Activated CD4-positive, alpha-beta T cell treated with anti-CD3 and anti-CD28 coated beads, Interleukin-2, Interleukin-4, amounts not matched to agents 100 ng/mL and 50 ng/mL, durations not matched to agents 16 hours and 8 hours (primary cell): ENCODE measurements at places on chromosomes 4 and X.
A peak's percentile ranks its signal among the peaks of the same experiment; 100 is the strongest.

DNA sequence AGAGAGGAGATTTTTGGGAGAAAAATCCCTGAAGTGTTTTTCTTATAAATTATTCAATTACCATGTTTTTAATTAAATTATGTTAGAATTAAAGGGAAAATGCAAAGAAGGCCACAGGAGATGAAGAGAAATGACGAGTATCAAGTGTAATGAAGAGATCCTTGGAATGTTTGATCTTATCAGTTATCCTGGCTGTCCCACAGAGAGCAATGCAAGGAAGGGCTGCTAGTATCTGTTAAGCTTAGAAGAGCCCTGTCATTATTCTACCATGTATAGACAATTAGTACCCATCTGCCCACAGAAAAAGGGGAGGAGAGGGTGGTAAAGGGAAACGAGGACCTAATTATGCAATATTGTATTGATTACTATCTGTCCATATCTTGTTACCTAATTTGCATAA lies 257.1 kb downstream of the BANK1 start:
- DNase-seq, result no peak

DNA sequence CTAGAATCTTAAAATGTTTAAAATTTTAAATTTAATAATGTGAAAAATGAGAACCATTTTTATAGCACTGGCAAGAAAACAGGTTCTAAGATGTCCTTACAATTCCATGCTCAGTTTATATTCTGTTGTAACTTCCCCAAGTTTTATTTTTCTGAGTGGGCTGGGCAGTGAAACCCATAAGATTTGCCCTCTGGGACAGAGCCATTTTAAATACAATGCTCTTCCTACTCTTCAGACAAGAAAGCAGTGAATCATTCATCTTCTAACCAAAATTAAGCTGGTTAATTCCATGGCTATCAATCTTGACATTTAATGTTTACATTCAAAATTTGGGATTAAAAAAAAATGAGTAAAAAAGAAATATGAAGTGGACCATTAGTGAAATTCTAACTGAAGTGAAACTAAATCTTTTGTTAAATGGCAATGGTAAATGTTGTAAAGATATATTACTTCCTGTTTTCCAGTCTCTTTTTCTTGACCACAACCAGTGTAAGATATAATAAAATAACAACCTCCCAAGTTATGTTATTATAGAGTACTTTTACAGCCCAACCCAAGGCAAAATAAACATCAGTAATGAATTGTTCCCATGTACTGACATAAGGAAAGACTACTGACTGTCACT lies 37.2 kb upstream of the PTPN13 start:
- DNase-seq, result no peak

GRCh38 chr4:61318431-61318830 lies 118.3 kb downstream of the ADGRL3 start:
- no peak for DNase-seq

DNA sequence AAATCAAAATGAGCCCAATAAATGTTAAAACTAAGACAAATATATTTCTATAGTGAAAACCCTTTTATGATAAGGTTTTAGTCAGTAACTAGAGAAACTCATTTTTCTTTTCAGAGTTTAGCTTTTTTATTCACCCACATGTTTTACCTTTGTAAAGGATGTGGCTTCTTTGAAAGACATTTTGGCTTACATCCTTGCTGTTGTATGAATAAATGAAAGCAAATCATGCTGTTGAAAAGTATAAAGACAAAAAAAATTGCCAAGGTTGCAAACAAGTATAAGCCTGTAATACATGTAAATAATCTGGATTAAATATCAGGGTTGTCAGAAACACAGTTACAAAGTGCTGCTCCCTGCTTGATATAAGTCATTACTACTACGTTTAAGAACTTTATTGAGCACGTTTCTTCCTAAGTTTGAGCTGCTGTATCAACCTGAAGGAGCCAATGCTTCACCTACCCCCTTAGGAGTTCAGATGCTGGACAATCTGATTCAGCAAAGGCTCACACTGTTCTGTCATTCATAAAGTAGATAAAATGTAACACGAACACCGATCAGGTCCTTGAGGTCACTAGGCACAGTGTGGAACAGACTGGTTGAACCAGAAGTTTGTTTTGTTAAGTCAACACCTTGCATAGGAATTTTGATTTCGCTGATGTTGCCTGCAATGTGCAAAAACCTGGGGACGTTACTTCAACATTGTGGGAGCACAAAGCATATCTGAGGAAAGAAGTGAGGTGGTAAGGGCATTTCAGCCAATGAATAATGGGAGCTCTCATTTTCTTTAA lies 321.2 kb upstream of the BMP3 start:
- no peak for DNase-seq

DNA sequence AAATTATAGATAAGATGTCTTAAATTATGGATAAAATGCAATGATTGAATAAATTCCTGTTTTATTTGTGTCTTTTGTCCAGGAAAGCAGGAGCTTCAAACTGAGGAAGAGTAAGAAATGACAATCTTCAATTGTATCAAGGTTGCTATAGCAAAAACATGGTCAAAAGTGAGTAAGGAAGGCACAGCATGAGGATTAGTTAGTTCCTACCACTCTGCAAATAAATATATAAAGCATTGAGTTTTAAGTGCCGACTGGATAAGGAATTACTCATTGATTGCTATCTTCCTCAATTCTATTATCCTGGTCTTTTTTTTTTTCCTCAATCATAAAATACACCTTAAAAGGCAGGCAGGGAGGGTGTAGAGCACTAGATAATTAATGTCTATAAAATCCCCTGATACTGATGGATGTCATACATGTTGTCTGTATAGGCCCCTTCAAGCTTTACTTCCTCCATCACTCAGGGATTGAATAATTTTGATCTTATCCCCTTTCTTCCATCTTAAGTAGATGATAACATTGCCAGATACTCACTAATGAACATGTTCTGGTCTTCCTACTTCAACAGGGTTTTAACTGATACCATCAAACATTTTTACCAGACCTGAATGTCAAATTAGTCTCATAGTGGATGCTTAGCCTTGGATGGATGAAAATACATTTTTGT lies 86.6 kb downstream of the MID1 start:
- no peak for DNase-seq

DNA sequence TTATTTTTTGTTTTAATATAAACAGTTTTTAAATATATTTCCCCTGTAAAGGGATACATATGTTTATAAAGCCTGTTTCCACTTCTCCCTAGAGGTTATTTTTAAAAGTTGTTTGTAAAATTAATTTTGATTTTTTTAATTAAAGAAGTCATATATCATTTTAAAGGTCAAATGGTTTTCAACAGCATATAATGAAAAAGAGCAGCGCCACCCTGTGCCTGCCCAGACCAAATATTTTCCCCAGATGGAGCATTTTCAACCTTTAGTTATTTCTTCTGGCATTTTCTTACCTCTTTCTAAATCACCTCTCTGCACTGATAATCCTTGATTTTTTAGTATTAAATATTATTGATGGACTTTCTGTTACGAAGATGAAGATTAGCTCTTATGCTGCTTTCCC lies 21.0 kb downstream of the MSX1 start:
- DNase-seq, result no peak

DNA sequence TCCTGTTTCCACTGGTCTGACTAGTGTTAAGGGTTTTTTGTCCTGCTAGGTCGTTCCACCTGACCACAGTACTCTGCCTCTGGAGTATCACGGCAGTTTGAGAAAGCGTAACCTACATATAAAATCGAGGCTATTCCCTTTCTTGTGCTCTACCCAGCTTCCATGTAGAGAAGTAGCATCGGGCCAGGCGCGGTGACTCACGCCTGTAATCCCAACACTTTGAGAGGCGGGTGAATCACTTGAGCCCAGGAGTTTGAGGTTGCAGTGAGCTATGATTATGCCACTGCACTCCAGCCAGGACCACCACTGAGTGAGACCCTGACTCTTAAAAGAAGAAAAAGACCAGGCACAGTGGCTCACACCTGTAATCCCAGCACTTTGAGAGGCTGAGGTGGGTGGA lies 7.5 kb downstream of the PPEF1 start:
- no peak for DNase-seq

GRCh38 chrX:55057675-55058249 lies 17.1 kb upstream of the PAGE2B start:
- DNase-seq, result peak; percentile 41

- DNase-seq, result no peak
Observed at GRCh38 chr4:110170861-110171260, 27.6 kb downstream of the ELOVL6 start.

DNA sequence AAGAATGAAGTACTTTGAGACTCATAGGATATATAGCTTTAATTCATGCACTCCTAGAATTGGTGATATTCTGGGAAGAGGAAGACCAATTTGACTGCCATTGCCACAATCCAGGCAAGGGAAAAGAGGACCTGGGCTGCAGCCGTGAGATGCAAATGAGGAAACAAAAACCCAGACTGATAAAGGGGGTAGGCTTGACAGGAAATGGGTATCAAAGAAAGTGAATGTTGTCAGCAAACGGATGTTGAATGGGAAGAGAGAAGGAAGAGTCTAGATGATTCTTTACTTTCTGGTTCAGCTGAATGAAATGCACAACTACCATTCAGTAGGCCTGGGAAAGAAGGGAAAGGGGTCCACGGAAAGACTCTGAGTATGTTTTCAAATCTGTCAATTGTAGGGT lies 17.1 kb upstream of the ARHGEF6 start:
- DNase-seq, result no peak

- no peak for DNase-seq
Observed at GRCh38 chr4:26813698-26814097, 46.9 kb upstream of the STIM2 start.

DNA sequence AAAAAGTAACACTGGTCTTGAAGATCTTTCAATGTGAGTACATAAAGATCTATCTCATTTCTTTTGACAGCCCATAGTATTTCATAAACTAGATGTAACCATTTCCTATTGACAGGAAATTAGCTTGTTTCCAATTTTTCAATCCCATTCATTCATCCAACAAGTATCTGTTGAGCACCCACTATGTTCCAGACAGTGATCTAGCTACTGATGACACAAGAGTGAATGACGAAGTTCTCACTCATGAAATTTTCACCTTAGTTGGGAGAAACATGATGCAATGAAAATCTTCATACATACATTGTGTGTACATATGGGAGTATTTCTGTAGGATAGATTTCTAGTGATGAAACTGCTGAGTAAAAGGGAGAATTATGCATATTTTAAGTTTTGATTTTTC lies 1.7 kb downstream of the CD38 start:
- DNase-seq, result no peak

DNA sequence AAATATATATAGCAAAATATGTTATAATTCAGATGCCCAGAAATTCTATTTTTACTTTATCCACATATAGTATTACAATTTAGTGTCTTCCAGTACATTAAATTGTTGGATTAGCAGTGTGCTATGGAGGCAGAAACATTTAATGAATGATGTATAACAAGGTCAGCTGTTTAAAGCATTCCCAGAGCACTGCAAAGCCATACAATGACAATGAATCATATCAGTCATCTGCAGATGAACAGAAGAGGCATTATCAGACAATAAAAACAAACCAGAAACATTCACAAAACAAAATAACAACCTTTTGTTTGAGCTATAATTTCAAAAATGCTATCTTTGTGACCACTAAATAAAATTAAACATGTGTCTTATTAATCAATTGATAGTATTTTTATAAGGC lies 524.2 kb downstream of the FAT4 start:
- DNase-seq, result no peak

GRCh38 chr4:48931459-48931858 lies 24.9 kb upstream of the OCIAD2 start:
- DNase-seq, result no peak

DNA sequence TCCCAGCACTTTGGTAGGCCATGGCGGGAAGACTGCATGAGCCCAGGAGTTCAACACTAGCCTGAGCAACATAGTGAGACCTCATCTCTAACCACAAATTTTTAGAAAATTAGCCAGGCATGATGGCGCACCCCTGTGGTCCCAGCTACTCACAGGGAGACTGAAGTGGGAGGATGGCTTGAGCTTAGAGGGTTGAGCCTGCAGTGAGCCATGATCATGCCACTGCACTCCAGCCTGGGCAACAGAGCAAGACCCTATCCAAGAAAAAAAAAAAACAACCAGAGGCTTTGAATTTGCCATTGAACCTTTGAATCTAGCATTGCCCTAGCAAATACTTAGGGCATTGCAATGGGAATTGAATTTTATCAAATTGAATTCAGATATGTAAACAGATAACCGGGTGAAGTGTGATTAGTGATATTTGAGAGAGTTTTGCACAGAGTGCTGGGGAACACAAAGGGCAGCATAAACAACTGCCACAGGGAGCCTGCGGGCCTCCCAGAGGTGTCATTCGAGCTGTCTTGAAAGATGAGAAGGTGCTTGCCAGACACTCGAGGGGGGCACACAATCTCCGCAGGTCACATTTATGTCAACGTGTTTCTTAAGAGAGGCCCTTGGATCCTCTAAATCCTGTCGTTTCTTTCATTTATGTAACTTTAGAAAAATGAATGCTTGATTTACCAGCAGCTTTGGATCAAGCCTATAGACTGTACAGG lies 200.3 kb downstream of the AASDH start:
- DNase-seq, result no peak

DNA sequence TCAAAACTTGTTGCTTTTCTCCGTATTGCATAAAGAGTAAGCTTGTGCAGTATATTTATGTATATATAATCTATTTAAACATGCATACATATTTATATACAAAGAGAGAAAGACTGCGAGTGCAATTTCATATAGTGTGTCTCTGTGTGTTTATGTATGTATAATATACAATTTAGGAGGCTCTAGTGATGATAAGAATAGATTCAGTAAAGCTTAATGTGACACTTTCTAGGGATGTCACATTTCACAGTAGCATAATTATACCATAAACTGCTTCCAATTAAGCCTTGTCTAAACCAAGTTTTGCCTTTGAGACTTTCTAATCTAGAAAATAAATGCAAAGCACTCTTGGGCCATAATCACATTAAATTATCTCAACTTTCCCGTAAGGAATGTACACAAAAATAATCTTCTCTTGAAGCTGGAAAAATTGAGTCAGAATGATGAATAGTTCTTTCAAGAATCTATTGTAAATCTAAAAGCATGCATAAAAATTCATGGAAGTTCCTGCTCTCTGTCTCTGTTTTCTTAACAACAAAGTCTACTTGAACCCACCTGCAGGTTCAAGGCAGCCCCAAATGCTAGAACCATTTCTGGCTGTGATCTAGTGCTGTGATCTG lies 114.1 kb upstream of the NPY2R start:
- no peak for DNase-seq

- peak; percentile 68 for DNase-seq
Observed at GRCh38 chrX:24506082-24506481, 41.0 kb downstream of the PDK3 start.

DNA sequence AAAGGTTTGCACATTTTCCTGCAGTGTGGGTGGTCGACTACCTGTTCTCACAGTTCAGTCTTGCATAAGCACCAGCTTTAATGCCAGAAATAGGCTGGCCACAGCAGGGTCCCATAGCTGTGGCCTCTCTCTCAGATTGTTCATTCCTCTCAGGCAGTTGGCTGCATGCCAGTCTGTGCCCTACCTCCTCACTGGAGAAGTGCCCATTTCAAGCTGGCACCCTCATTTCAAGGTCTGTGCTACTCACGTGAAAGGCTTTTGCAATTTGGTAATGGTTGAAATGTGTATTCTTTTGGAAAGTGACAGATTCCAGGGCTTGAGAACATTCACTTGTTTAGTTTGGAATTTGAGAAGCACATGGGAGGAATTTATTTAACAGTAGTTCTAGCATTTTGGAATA lies 28.9 kb upstream of the MTMR1 start:
- no peak for DNase-seq
